Glutamatergic neuron (in vitro differentiated cells): ENCODE measurements at places on chromosomes 2 and 18. TPM values are rescaled to one million over a fixed set of nuclear protein-coding genes. Genes with fewer than 3 reads are reported as not detected.

DNA sequence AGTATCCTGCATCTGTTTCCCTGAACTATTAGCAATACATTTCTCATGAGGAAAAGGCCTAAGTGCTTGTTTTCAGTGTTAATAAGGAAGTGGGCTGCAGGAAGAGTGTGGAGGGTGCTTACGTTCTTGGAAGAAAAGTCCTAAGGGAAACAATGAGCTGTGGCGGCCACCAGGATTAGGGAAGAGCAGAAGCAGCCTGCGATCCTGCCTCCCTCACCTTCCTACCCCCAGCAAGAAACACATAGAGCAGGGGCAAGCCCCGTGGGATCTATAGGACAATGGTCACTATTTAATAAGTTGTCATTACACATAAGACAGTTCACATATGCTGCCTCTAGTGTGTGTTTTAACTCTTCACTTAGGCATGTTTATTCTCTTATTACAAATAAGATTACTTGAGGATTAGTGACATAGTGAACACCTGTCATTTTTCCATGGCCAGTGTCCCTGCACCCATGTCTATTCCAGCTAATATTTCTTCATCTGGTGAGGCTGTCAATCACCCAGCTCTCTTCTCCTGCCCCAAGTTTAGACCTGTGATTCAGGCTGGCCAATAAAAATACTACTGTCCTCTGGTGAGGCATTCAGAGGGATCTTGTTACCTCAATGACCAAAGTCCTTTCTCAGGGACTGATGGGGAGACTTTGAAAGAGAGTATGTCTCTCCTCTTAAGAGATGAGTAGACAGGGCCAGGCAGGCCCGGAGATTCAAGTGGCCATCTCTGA is 510.9 kb upstream of the CELF4 start:
- no peak overlapping the region for H3K4me3 ChIP-seq
- H3K4me1 ChIP-seq, result no peaks in the 10 kb centered on the region
- no peak overlapping the region for H3K27ac ChIP-seq
- H3K27me3 ChIP-seq, result no peaks in the 10 kb centered on the region

DNA sequence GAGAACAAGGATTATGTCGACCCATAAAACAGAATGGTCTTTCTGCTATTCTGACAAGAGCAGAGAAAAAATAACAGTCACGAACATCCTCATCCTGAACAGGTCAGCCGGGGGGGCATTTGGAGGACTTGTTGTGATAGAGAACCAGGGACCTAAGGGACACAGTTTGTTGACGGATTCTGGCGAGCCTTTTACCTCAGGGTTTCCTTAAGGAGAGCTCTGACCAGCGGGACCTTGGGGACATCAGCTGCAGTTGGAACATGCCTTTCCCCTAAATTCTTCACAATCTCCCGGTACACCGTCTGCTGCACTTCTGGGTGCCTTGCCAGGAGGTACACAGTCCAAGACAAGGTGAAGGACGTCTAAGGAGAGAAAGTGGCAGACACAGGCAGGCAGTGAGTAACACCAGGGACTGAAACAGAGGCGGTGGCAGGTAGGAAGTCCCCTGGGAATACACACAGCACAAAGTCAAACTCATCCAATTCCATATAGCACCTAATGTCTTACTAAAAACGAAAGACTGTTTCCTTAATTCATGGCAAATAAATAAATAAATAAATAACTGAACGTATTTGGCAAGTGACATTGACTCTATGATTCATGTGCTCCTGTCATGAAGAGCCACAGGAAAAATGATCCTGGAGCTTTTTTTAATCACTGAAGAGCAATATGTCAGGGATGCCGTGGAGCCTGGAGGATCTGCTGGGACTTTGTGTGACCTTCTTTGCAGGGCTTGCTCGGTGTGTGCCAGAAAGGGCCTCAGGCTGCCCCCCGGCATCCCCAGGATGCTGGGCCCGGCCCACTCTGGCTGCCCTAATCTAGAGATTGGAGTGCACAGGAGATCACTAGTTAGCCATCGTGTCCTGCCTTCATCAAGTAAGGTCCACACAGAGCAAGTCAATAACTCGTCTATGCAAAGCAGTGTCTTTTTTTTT is 24.7 kb downstream of the CYP27C1 start:
- peaks cover 7% of the 10 kb centered on the region for H3K4me1 ChIP-seq
- no peak overlapping the region for H3K27ac ChIP-seq
- no peak overlapping the region for H3K4me3 ChIP-seq
- no peaks in the 10 kb centered on the region for H3K36me3 ChIP-seq
- no peak for DNase-seq

DNA sequence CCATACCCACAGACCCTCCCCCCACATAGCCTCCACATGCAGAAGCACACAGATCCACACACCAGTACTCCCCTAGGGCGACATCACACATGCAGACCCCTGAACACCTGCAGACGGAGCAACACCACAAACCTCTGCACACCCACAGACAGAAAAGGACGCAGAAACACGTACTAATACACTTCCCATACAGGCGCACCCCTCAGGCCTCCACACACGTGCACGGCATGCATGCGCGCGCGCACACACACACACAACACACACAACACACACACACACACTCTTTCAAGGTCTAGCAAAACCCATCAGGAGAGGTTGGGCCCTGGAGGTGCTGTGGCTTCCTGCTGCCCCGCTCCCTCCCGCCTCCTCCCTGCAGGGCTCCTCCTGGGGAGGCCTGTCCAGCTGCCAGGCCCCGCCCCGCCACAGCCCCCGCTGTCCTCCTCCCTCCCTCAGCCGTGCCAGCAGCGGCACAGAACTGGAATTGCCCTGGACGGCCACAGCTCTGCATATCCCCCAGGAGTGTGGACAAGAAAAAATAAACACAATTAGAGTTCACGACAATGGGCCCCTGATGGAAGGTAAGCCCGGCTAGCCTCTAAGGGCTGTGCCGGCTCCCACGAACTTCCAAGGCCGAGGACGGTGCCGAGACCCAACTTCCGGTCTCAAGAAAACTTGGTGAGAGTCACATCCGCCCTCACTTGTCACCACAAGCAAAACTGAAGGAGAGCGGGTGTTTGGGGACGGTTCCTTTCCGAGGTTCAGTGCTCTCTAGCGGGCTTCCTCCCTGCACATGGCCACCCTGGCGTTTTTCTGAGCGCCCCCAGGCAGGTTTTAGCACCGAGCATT is 6.8 kb downstream of the ZFP36L2 start:
- peak overlapping the region; percentile 67 for H3K4me3 ChIP-seq
- H3K27ac ChIP-seq, result peak overlapping the region; percentile 62
- peaks cover 29% of the 10 kb centered on the region for H3K4me1 ChIP-seq
- H3K36me3 ChIP-seq, result no peaks in the 10 kb centered on the region
- DNase-seq, result no peak
- H3K27me3 ChIP-seq, result peaks cover 6% of the 10 kb centered on the region

DNA sequence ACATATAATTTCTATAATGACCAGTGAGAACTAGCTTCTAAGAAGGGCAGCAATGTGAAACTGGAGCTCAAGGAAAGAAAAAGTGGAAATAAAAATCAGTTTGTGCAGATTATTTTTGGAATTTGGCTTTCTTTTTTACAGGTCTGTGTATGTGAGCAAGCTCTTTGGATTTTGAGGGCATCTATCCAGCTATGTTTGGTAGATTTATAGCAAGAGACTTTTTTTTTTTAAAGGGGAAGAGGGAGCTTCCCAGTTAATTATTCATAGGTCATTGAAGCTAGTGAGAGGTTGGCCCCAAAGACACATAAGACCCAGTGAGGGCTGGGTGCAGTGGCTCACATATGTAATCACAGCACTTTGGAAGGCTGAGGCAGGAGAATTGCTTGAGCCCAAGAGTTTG is 24.0 kb upstream of the COLEC12 start:
- no peaks in the 10 kb centered on the region for H3K4me1 ChIP-seq
- no peak for DNase-seq
- H3K27ac ChIP-seq, result no peak overlapping the region
- no peaks in the 10 kb centered on the region for H3K36me3 ChIP-seq
- H3K4me3 ChIP-seq, result no peak overlapping the region
- H3K27me3 ChIP-seq, result no peaks in the 10 kb centered on the region

DUSP2 gene
- total RNA-seq, result 0.34 TPM

FEV gene
- total RNA-seq, result not detected

GRB14 gene
- 0.83 TPM for total RNA-seq

POTEJ gene
- not detected for total RNA-seq
